ENCODE measurements at places on chromosomes 5 and 9. TPM values are rescaled to one million over a fixed set of nuclear protein-coding genes. Genes with fewer than 3 reads are reported as not detected.

Gene PCDHB5
- total RNA-seq, result 0.54 TPM

Gene SYNPO
- total RNA-seq, result not detected

Gene PAEP
- not detected for total RNA-seq

Gene SAXO1
- 0.11 TPM for total RNA-seq

Gene FBP1
- not detected for total RNA-seq

Gene NUTM2F
- total RNA-seq, result not detected

Gene PRKAA1
- 70.5 TPM for total RNA-seq
